Memory B cell (primary cell): ENCODE measurements at places on chromosomes 11 and 22.

DNA sequence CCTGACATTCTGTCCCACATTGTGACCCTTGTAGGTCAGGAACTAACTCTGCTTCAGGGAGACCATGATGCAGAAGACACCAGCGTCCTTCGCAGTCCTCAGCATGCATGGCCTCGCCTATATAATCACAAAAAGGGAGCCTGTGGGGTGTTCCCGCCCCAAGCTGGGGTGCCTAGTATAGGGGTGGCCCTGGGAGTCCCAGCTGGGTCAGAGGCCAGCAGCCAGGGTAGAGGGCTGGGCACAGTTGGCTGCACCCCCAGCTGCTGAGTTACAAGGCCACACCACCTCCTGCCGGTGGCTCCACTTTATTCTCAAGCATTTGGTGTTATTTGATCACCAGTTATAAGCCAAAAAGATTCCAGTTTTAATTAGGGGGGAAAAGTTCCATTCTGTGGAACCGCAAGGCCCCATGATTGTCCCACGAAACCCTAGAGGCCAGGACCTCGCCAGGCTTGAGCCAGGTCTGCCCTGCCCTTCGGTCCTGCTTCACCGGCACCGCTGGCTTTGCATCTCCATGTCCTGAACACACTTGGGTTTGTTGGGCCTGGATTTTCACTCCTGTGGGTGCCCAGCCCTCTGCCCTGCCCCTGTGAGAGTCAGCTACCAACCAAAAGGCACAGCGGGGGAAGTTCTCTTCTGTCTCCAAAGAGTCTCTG lies 15.0 kb upstream of the GNB1L start:
- no peak for DNase-seq

- DNase-seq = no peak
Measured at GRCh38 chr11:117064275-117064674, 34.0 kb downstream of the SIK3 start.

- no peak for DNase-seq
Measured at GRCh38 chr22:38415561-38416321, 39.3 kb downstream of the KCNJ4 start.

DNA sequence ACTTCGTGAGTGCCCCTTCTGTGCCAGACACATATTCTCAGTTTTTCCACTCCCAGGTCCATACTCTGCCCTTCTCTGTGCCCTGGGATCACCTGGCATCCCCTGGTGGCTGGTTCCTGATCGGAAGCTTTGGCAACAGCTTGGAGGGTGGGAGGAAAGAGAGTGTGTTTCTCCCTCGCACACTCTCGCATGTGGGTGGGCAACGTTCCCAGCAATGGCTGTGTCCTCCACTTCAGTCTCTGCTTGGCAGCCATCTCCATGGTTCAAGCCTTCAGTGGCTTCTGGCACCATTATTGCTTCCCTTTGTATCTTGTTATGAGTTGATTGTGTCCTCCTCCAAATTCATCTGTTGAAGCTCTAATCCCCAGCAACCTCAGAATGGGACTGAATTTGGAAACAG lies 342.7 kb upstream of the SYN3 start:
- no peak for DNase-seq

DNA sequence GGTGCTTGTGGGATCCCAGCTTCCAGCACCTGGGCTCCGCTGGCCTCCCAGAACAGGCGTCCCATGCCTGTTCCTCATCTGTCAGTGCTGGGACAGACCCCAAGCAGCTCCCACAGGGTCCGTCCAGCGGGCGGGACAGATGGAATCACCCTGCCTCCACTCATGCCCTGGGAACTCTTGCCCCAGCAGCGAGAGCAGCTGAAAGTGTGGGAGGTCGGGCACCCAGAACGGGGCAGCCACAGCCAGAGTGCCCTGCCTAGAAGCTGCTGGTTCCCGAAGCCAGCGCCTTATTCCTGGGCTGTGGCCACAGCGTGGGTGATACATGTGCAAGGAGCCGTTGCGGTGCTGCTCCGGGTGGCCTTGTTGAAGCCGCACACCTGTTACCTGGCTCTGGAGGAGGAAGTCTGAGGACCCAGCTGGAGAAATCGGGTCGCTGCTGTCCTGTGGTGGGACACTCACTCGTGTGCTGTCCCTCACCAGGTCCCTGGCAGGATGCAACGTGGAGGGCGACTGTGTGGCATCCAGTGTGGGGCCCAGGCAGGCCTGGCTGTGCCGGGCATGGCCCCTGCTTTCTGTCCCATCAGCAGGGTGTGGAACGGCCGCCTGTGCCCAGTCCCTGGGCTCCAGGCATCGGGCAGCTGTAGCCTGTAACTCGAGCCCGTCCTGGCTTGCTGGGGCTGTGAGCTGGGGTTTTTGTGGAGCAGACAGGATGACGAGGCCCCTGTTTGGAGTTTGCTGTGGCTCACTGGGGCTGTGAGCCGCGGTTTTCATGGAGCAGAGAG lies 16.2 kb downstream of the GRAMD4 start:
- DNase-seq = no peak

DNA sequence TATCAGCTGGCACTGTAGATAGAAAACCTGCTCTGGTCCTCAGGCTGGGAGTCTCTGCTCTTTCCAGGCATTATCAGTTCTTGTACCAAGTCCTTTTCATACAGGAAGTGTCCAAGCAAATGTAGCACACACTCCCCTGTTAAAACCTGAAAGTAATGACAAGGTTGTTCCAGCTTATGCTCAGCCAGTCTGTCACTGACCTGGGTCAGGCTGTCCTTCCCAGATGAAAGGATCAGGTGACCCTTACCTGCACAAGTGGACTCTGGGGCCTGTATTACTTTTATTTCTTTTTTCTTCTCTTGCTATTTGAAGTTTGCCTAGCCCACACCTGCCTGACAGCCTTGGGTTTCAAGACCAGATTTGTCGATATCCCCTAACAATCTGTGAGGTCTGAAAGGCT lies 156.3 kb upstream of the SESN3 start:
- no peak for DNase-seq

DNA sequence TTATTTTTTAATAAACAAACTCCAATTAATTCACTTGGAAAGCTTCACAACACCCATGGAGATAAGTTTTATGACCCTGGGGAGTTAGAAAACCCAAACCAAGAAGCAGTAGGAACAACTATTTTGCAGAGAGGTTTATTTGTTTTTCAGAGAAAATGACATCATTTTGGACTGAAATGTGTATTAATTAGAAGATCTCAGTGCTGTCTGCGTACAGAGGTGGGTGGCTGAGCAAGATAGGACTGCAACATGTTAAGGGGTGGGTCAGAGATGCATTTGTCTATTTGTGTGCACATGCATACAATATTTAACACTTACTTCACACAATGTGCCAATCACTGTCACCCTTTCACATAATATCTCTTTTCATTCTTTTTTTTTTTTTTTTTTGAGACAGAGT lies 1.1 kb downstream of the SCGB1A1 start:
- DNase-seq = no peak

GRCh38 chr11:77375107-77375506 lies 73.6 kb upstream of the GDPD4 start:
- no peak for DNase-seq

- DNase-seq = no peak
Measured at GRCh38 chr11:99952816-99953215, 734.3 kb upstream of the ARHGAP42 start.

- DNase-seq = peak; percentile 80
Measured at GRCh38 chr11:76672431-76673175, 2.1 kb upstream of the LRRC32 start.

DNA sequence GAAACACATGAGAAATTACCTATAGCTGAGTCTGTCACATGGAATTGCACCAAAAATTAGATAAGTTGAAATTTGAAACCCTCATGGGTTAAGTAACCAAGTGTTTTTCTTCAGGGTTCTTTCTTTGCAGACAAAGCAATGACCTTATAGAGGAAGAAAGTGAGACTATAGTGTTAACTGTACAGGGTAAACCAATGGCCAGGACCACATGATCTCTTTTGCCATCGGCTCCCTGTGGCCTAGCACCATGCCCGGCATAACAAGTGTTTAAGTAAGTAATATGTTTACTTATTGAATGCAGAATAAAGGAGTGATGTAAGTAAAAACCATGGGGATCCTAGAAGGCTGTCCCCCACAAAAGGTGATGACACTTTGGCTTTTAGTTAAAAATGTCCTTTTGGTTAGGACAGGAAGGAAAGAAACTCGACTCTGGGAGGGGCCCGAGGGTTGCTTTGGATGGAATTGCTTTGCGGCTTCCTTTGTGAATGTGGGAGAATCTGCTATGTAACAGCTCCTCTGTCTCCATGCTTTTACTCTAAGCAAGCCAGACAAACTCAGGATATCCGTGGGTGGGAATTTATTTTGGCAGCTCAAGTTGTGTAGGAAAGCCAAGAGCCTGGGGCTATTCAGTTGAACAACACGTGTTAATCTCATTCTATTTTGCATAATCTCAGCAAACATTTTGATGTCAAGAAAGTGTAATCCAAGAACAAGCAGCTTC lies 454.7 kb downstream of the INSC start:
- no peak for DNase-seq

GRCh38 chr11:2963761-2964160 lies 28.4 kb downstream of the NAP1L4 start:
- no peak for DNase-seq

DNA sequence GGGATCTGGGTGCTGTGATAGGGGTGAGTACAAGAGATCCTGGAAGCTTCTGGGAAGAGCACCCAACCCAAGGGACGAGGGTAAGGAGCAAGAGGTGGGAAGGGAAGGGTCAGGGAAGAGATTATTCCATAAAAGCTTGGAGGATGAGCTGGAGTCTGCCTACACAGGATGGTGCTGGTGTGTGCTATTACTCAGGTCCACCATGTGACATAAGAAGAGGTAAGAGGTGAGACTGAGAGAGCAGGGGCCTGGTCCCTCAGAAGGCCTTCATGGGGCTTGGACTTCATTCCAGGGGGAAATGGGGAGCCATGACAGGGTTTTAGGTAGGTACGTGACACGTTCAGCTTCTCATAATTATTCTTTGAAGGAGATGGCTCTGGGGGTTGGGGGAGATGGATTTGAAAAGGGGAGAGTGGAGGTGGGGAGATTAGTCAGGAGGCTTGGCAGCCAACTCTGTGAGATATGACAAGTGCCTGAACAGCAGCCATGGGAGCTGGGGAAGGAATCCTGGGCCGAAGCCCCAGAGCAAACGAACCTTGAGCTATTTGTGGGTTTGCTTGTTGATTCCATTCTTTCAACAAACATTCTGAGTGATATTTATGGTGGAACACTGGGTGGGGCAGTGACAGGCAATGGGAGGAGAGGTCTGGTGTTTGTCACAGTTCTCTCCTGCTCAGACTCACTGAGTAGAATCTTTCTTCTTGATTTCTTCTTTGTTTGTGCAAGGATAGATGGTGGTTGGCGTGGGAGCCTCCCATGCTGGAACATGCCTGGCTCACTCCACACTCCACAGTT lies 11.2 kb upstream of the NCAM1 start:
- DNase-seq = no peak

GRCh38 chr22:25555586-25555985 lies 8.9 kb upstream of the GRK3 start:
- no peak for DNase-seq

GRCh38 chr11:35160902-35161597 lies 22.1 kb downstream of the CD44 start:
- DNase-seq = no peak

DNA sequence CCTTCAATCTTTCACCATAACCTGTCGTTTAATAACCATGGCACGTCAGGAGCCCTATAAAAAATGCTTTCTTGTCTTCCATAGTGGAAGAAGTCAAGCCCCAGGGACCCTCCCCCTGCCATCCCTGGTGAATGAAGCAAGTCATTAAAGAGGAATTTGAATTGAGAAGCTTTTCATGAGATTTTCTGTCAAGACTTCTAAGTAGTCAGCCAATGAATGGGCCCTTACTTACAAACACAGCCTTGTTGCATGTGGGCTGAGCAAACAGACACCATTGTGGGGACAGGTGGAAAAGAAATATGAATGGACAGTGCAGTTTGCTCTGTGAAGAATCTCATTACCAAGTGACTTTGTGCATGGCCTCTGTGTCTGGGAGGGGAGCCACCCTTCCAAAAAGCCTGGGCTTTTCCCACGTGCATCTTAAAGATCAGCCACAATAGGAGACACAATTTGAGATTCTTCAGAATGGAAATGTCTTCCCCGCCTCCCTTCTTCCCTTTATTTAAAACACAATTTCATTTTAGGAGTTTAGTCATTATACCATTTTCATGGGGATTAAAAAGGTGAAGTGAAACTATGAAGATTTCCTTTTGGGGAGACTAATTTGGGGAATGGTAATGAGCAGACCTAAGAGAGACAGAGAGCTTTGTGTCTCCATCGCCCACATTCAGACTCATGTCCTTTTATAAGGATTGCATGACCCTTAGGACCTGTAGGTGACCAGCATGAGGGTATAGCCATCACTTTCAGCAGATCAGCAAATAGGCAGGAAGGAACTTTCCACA lies 152.0 kb downstream of the LRRC4C start:
- no peak for DNase-seq

DNA sequence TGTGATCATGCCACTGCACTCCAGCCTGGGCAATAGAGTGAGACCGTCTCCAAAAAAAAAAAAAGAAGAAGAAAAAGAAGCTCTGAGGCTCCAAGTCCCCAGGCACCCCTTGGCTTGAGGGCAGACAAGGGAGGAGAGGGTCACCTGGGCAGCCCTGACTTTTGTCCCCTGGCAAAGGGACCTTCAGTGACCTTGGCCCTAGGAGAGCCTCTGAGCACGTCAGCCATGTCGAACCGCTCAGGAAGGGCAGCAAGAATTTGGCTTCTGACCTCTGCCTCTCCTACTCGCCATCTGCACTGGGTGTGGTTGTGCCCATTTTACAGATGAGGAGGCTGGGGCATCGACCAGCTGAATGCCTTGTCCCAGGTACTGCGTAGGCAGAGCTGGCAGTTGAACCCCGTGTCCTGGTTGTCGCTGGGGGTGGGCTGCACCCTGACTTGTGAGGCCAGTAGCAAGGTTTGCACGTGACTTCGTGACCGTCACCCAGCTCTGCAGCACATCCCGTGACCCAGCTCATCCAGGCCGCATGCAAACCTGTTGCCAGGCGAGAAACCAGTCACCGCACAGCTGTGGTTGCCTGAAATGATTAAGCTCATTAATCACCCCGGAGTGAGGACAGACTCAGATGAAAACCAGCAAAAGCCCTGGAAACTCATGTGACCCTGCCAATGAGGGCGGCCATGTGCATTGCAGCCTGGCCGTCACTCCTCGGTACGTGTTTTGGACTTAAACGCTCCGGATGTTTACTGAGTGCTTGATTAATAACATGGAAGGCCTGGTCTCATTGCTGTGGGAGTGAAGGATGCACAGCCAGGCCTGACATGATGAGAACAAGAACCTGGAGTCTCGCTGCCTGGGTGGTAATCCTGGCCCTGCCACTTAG lies 47.7 kb upstream of the PPP6R3 start:
- DNase-seq = no peak

DNA sequence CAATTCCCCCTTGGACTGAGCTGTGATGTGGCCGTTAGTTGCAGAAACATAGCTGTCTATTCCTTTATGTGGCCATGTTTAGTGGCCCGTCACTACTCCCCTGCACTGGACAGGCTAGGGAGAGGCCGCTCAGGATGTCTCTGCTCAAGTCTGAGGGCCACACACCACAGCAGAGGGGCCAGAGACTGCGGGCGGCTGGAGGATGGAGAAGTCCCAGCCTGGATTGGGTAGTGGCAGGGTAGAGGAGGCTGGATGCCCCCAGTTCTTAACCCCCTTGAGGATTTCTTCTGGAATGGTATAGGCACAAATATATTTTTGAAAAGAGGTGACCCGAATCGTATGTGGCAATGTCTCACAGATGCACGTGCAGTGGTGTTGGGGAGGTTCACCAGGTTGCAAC lies 116.4 kb upstream of the B3GAT1 start:
- no peak for DNase-seq
